NCI-H1436 (cell line): ENCODE measurements at places on chromosomes 1 and 21.

DNA sequence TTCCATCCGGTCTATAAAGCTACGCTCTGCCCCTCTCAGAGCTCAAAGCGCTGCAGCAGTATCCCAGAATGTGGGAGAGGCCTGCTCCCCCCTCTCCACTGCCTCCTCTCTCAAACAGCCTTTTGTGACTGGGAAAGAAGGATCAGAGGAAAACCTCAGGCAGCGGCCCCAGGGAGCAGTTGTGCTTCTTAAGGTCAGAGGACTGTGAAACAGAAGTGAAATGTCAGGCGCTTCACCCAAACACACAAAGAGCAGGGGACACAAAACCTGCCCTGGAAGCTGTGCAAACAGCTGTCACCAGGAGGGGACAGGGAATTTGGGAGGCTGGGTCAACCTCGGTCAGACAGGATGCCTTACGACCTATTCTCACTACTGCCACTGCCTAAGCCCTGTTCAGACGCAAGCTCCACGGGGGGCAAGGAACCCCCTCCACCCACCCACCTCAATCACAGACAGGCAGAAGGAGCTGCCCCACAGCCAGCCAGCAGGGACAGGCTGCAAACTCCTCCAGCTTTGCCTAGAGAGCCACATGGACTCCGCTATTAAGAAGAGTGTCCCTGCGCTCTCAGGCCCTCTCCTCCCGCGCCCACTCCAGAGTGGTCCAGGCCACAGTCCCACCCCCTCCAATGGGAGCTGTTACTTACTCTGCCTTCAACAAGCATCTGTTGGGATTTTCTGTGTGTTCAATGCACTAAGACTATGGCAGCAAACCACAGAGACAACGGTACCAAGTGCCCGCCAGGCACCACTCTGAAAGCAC, 14.6 kb downstream of the SSBP3 start:
- DNase-seq, result no peak

DNA sequence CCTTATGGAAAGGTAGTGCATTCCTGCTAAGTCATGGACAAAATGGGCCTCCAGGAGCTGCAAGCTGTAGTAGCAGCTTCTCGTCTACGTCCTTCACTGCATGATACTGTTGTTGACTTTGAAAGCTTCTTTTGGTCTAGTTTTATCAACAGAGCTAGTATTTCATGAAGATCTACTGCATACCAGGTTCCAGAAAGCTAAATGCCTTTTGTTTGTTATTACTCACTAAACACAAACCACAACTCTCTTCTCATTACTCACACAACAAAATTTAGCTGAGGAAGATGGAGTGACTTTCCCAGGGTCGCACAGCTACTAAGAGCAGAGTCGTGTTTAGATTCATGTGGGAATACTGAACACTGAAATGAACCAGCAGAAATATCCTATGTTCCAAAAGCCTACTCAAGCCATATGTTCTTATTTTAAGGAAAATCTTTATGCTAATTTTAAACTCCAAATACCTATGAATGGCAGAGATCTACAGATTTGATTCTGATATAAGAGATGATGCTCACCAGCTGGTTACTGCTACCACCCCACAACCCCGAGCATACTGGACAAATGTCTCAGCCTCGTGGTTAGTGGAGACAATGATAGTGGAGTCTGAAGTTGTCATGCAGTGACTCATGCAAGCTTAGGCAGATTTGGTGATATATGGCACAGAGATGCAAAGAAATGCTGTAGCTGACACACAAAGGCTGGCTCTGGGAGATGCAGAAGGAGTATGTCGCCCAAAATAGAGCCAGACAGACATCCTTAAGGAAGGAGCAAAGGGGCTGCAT, 20.6 kb downstream of the PGBD2 start:
- no peak for DNase-seq

DNA sequence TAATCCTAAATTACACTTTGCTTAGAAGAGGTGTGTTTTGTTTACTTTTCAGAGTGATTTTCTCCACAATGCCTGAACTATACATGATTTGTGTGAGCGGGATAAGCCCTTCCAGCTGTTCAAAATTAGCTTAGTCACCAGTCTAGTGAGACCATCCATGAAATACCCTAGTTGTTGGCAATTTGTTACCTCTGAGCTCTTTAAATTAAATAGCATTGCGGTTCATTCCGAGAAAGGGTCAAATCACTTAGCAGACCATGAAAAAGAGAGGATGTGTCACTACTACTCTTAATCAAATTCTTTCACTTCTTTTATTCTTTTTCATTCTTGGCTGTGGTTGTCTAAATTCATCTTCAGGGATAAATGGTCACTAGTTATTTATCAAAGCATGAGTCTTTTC, 11.9 kb upstream of the VAV3 start:
- no peak for DNase-seq

DNA sequence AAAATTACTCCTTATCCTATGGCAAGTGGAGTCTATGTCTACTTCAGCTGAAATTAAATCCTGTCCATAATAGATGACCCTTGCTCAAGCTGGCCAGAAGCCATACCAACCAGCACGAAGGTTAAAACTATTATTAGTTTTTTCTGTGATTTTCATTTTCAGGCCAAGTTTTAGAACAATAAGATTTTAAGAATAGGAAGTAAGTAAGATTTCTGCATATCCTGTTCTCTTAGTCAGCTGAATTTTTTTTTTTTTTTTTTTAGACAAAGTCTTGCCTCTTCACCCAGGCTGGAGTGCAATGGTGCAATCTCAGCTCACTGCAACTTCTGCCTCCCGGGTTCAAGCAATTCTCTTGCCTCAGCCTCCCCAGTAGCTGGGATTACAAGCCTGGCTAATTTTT, 6.1 kb upstream of the RBP7 start:
- DNase-seq, result no peak

DNA sequence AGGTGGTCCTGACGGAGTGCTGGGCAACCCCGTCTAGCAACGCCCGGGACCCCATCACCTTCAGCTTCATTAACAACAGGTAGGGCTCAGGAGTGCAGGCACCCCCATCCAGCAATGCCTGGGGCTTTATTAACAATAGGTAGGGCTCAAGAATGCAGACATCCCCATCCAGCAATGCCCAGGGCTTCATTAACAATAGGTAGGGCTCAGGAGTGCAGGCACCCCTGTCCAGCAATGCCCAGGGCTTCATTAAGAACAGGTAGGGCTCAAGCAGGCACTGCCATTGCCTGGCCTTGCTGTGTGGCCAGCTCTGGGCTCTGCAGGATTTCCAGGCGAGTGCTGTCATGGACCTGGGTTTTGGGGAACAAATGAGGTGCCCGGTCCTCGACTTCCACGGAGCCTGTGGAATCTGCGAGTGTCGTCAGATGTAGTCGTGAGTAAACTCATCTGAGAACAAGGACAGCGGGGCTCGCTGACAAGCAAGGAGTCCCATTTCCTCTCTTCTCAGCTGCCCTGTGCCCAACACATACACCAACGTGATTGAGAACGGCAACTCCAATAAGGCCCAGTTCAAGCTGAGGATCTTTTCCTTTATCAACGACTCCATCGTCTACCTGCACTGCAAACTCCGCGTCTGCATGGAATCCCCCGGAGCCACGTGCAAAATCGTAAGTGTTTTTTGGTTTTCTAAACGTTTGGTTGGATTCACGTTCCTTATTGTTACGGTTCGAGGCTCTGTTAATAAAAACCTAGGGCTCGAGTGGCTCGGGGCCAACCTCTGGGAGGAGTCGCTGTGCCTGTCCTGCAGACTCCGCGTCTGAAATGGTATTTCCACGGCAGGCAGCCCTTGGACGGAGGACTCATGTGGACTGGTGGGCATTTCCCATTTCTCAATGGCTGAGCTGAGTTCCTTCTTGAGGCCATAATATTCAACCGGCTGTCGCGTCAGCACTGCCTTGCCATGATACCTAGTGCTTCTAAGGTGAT, 56.3 kb downstream of the UMODL1 start:
- no peak for DNase-seq

GRCh38 chr1:150973836-150974579, 627 bp downstream of the CERS2 start:
- no peak for DNase-seq

GRCh38 chr1:160746836-160747500, 7.9 kb downstream of the SLAMF7 start:
- no peak for DNase-seq

DNA sequence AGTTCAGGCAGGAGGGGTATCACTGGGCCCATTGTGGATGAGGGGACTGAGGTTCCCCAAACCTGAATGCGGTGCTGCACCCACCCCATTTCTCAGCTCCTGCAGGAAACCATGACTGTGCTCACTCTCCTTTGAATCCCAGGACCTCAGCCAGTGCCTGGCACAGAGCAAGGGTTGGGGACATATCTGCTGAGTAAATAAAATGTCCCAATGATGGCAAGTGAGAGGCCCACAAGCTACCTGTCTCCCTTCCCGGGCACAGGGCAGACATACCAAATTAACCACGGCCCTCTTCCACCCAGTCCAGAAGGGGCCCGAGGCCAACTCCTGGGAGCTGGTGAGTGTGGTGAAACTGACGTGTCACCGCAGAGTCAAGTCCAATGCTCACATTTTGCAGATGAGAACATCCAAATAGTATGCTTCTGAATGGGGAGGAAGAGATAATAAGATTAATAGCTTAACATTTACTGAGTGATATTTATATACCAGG, 97.6 kb downstream of the EPHB2 start:
- no peak for DNase-seq
